NCI-H345 (cell line): ENCODE measurements at places on chromosomes 2 and 18.

GRCh38 chr18:48294899-48295585 lies 114.1 kb downstream of the ZBTB7C start:
- no peak for DNase-seq

DNA sequence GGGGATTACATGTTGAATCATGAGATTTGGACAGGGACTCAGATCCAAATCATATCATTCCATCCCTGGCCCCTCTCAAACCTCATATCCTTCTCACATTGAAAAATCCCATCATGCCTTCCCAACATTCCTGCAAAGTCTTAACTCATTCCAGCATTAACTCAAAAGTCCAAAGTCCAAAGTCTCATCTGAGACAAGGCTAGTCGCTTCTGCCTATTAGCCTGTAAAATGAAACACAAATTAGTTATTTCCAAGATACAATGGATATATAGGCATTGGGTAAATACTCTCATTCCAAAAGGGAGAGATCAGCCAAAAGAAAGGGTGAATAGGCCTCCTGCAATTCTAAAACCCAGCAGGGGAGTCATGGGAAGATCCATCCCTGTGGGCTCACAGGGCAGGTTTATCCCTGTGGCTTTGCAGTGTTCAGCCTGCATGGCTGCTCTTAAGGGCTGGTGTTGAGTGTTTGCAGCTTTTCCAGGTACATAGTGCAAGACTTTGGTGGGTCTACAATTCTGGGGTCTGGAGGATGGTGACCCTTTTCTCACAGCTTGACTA lies 21.2 kb upstream of the SLC14A1 start:
- no peak for DNase-seq

DNA sequence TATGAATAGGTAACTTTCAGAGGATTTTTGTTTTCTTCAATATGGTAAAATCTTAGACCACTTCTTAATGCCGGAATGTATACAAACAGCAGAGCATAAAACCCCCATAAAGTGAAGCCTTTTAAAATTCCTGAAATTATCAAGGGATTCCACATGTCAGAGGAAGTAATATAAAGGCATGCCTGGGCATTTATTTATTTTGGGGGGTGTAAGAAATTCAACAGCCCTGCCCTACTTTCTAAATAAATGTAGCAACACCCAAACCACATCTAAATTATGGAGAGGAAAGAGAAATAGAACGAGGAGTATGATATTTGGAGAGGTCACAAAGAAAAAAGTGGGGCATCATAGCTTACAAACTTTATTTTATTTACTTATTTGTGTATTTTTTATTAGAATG lies 9.9 kb downstream of the CHST9 start:
- no peak for DNase-seq

- DNase-seq = no peak
Observed at GRCh38 chr2:177325554-177325953, 61.0 kb upstream of the NFE2L2 start.

DNA sequence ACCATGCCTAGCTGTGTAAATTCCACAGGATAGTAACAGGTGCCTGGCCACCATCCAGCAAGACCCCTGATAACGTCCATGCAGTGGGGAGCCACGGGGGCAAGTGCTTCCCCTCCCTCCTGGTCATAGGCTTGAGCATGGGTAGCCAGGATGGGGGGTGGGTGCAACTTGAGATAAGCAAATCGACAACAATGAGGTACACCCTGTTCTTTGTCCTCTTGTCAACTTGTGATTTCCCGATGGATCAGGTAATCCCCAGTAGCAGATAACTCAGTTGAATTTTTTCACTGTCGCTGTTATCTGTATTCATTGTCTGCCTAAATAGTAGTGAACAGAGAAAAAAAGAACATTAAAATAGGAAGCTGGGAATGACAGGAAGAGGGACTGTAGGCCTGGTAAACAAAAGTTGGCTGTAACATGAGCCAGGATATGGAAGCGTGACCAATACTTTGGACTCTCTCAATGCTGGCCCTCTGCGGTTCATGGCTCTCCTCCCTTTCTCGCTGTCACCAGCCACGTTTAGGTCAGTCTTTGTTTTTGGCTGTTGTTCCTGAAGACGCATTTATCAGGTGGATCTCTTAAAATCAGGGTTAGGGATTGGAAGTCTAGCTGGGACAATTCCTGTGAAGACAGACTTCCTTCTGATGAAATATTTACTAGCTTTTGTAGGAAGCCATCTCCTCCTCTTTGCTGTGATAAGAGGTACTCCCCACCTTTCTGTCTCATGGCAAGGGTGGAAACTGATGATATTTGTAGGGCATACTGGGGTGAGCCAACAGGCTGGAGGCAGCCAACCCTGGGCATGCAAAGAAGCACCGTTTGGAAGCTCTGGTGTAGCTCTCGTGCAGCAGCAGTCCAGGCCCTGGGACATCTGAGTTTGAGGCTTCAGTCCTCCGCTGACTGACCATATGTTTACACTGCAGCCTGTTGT lies 42.4 kb downstream of the TCF7L1 start:
- no peak for DNase-seq

DNA sequence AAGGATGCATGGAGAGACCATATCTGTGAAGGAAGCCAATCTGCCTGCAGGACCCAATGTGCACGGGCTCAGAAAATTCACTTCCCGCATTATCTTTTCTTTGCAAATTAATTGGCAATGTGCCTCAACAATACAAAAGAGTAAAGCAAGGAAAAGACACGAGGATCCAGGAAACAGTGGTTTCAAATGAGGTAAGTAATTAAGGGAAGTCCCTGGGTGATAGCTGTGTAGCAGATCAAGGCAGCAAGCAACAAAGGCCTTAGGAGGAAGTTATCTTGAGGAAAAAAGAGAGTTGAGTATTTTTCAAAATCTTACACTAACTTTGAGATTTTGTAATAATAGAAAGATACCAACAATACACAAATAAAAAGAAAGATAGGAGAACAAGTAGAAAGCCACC lies 44.3 kb upstream of the TGIF1 start:
- no peak for DNase-seq

- no peak for DNase-seq
Observed at GRCh38 chr2:120750488-120751210, 15.0 kb downstream of the GLI2 start.

GRCh38 chr2:8265476-8266226 lies 416.2 kb upstream of the ID2 start:
- DNase-seq = no peak

DNA sequence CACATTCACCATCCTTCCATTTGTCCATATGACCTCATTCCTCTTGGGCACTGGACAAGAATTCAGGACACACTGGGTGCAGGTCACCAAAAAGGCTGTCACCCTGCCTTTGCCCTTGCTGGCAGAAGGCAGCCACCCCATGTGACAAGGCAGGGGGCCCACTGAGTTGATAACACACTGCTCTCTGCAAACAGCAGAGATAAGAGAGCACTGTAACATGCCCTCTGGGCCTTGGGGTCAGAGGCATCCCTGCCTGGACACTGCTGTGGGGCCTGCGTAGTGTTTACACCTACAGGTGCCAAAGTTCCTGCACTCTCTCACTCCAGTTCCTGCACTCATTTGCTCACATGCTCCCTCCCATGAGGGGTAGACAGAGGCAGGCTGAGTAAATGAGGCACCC lies 344.7 kb upstream of the TCF4 start:
- no peak for DNase-seq

DNA sequence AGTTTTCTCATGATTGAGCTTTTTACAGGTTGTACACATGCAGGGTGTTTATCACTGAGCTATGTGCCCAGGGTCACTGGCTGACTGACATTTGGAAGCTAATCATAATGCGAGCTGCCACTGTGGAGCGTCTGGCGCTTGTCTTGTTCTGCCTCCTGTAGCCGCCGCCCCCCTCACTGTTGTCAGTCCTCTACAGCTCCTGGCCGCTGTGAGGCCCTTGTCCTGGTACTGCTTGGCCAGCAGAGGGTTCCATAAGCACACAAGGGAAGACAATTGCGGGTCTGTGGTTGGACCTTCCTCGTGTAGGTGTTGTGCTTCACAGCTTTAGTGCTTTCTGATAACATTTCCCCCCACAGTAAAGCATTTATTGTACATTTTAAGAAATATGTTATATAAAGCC lies 105.6 kb upstream of the LDLRAD4 start:
- peak; percentile 21 for DNase-seq

DNA sequence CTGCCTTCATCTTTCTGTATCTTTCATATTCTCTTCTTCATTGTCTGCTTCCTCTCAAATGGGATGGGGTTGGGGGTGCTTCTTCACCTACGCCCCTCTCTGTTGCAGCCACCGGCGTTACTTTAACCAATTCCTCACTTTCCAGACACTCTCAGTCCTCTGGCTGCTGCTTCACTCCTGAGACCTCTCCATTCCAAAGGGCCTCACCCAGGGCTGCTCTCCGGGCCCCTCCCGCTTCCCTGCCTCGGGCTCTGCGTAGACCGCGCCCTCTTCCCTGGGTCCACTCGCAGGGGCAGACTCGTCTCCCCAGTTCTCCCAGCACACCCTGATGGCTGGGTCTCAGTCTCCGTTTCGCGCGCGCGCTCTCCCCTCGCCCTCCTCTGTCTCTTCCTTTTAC lies 926 bp downstream of the SERPINB8 start:
- DNase-seq = peak; percentile 43

DNA sequence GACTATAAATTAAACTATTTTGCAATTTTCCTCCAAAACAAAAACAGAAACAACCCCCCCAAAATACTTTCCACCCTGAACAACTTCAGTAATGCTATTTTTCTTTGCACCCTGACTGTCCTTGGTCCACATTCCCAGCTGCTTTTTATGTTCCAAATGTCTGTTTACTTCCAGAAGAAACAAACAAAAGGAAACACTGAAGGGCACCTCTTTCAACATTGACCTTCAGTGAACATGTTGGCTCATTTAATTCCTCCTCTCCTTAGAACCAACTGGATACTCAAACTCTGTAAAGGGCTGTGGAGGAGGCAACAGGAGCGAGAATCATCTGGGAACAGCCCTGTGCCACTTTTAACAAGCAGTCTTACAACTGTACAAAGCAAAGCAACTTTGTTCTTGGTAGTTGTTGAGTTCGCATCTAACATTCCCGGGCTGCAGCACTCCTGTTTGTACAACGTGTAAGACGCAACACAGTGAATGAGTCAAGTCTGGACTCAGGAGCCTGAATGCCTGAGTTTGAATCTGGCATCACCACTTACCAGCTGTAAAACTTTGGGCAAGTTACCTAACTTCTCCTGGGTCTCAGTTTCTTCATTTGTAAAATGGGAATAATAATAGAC lies 111.4 kb upstream of the GATA6 start:
- DNase-seq = no peak

GRCh38 chr2:60371681-60372080 lies 181.8 kb downstream of the BCL11A start:
- DNase-seq = no peak

GRCh38 chr2:178523596-178524134 lies 43.4 kb downstream of the PLEKHA3 start:
- DNase-seq = no peak

- no peak for DNase-seq
Observed at GRCh38 chr18:24593401-24593800, 133.0 kb downstream of the HRH4 start.

DNA sequence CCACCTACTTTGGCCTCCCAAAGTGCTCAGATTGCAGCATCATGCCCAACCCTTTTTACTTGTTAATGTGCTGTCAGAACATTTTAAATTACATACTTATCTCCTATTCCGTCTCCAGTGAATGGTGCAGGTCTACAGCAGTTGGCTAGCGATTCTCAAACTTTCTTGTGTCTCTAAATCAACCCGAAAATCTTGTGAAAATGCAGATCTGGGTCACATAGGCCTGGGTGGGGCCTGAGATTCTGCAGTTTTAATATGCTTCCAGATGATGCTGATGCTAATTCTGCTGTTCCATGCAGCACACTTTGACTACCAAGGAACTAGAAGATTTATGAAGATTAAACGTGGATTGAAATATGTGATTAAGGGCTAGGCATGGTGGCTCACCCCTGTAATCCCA lies 14.8 kb upstream of the ACSL3 start:
- DNase-seq = no peak

- DNase-seq = no peak
Observed at GRCh38 chr2:11530864-11531465, 2.9 kb upstream of the GREB1 start.

DNA sequence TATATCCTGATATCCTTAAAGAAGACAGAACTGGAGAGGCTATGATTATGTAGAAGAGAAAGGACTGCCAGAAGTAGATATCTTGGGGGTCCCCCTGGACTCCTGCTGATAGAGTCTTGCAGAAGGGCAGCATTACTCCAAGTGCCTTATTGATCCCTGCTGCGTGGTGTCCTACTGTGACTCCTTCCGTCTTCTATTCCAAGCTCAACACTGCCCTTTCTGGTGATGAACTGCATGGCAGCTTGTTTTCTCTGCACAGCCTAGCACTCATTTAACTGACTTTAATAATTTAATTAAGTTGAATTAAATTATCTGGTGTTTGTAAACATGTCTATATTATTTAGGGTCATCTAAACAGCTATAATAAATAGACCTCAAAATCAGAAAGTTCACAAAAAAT lies 194.1 kb upstream of the DSEL start:
- no peak for DNase-seq

DNA sequence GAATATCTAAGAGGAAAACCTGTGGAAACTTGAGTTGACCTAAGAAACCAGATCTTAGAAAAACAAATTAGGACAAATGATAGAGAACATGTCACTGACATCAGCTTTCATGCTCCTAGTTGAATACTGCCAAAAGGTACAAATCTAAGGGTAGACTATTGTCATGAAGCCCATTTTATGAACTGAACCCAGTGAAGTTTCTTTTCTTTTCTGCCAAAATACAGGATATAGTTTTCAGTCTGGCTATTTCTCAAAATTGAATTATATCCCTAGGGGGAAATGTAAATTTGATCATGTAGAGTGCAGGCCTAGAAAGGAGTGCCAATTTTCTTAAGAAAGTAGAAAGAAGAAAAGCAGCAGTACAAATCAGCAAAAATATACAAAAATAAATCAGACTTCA lies 46.6 kb downstream of the FSIP2 start:
- no peak for DNase-seq

DNA sequence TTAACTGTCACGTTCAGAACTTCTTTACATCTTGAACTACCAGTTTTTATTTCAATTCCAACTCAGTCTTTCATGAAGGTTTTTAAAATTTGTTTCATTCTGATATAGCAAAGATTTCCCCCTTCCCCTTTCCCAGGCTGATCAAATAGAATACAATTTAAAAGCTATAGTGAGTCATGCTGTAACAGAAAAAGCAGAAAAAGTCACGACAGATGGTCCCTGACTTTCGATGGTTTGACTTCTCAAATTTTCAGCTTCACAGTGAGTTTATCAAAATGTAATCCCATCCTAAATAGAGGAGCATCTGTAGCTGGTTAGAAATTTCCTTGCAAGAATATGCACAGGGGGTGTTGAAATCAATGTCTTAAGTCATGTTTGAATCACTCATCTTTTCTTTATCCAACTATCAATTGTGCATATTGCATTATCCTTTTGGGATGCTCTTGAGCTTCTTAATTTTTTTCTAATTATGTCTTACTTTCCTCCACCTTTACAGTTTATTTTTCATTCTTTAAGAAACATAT lies 500.3 kb downstream of the LRP1B start:
- no peak for DNase-seq

- no peak for DNase-seq
Observed at GRCh38 chr2:3174626-3175567, 202.7 kb downstream of the EIPR1 start.

DNA sequence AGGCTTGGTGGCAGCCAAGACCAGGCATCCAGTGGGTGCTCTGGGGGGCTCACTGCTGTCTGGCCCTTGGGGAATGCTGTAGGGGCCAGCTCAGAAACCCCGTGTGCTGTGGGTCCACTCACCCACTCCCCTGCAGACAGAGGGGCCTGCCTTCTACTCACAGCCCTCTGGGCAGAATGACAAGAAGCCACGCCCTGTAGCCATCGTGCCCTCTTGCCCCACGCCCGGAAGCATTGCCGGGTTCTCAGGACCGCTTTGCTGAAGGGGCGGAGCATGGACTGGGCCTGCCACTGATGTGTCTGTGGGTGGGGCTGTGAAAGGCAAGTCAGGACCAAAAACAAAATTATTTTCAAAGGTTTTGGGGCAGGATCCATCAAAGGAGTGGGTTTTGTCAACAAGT lies 27.8 kb downstream of the GLI2 start:
- DNase-seq = no peak
